GM18507 (cell line): ENCODE measurements at places on chromosomes 3 and 15.

DNA sequence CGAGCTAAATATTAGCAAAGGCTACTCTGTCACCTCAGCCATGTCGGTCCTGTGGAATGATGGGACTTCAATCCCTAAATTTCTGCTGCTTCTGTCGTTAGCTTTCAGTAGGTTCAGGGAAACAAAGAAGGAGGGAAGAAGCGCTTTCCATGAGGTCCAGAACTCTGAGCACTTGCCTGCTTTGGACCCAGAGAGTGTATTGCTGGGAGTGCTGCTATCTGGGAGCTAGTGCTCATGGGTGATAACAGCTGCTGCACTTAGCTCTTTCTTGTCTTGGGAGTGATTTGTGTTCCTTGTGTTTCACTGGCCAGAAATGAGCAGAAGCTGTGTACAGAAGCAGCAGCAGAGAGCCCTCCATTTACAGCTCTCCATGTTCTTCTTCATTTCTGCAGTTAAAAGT, 369.8 kb downstream of the DIPK2A start:
- DNase-seq = no peak

- no peak for DNase-seq
Measured at GRCh38 chr15:61668444-61668843, 391.8 kb downstream of the VPS13C start.

- no peak for DNase-seq
Measured at GRCh38 chr3:58731673-58732072, 65.1 kb upstream of the FAM3D start.

GRCh38 chr3:128270559-128271492, 117.5 kb downstream of the EEFSEC start:
- DNase-seq = no peak

GRCh38 chr3:127688416-127689265, 15.9 kb downstream of the ABTB1 start:
- DNase-seq = no peak

DNA sequence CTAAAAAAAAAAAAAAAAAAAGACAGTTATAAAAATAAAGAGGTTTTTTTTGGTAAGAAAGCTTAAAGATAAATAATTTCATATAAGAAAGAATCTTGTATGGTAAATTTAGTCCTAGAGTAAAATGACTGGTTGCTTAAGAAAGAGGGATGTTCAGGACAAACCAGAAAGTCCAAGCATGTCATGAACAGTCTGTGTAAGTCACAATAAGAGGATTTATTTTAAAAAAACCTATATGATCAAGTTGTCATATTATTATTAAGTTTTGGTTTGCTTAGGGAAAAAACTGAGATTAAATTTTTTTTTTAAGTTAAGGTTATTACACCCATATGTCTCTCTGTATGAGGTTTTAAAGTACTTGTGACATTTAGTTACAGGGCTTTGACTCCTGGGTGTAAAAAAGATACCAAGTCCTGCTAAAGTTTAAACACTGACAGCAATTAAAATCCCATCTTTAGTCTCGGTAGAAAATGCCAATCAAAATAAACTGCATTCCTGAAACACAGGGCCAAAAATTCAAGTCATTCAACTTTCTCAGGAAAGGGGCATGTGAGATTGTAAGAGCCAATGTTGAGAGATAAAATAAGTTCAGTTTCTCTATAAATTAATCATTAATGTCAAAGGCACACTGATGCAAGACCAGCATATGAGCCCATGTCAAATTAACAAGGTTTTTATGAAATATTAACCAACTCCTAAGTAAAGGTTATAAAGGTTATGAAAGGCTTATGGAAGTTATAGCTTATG, 8.5 kb upstream of the BDH1 start:
- no peak for DNase-seq

DNA sequence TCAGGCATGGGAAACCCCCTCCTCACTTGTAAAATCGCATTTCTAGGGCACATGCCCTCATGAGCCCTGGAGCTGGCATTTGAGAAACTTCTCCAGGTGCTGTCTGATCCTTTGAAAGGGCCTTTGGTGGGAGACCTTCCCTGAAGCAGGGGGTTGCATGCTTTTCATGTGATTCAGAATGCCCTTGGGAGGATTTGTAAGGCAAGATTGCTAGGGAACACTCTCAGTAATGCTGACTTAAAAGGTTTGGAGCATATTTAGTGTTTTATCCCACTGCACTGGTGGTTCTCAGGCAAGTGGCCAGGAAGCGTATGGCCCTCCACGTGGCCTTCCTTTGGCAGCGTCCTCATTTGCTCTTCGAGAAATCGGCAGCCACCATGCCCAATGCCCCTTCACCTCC, 164.1 kb downstream of the ARRDC4 start:
- DNase-seq = no peak

DNA sequence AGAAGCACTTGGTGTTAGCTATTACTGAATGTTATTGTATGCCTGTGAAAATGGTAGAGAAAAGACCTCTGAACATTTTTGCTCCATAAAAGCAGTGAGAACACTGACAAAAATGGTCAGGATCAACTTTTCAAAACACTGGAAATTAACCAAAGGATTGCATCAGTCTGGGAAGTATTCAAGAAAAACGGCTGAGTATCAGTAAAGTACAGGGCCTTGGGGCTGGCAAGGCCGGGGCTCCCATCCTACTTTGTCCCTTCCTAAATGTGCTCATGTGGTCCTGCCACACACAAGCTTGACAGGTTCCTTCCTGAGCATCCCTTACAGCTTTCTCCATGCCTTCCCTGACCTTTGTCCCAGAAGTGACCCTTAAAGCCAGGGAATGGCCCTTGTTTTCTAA, 84.0 kb downstream of the CFAP20DC start:
- DNase-seq = no peak

- no peak for DNase-seq
Measured at GRCh38 chr15:101026656-101027272, 107.6 kb downstream of the LRRK1 start.

DNA sequence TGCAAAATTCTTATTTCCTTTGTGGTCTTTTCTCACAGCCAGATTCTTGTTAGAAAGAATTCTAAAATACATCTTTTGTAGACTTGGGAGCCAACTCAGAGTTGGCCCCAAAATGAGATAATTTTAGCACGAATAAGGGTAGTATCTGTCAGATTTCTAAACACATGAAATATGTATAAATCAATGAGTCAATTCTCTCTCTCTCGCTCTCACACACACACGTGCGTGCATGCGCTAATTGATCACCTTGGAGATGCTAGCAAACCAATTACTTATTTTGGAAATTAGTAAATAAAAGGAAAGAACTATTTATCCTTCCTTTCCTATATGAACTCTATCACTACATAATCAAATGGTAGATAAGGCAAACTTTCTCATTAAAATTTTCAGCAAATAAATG, 32.9 kb upstream of the PIK3R4 start:
- no peak for DNase-seq

GRCh38 chr3:31925271-31925630, 55.8 kb downstream of the OSBPL10 start:
- no peak for DNase-seq

DNA sequence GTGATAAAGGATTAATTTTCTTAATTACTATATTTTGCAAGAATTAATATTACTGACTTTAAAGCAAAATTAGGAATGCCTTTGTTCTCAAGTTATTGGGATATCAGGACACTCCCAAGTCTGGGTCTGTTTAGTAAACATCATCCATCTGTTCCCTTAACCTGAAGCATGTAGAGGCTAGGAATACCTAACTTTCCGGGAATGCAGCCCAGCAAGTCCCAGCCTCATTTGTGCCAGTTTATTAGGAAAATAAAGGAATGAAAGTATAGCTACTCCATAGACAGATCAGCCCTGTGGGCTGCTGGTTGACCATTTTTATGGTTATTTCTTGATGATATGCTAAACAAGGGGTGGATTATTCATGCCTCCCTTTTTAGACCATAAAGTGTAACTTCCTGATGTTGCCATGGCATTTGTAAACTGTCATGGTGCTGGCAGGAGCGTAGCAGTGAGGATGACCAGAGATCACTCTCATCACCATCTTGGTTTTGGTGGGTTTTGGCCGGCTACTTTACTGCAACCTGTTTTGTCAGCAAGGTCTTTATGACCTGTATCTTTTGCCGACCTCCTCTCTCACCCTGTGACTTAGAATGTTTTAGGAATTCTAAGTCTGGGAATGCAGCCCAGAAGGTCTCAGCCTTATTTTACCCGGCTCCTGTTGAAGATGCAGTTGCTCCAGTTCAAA, 540.2 kb downstream of the NAALADL2 start:
- no peak for DNase-seq

- no peak for DNase-seq
Measured at GRCh38 chr15:61243983-61244593, 15.0 kb upstream of the RORA start.

- no peak for DNase-seq
Measured at GRCh38 chr3:51733859-51734571, 27.1 kb downstream of the GRM2 start.

DNA sequence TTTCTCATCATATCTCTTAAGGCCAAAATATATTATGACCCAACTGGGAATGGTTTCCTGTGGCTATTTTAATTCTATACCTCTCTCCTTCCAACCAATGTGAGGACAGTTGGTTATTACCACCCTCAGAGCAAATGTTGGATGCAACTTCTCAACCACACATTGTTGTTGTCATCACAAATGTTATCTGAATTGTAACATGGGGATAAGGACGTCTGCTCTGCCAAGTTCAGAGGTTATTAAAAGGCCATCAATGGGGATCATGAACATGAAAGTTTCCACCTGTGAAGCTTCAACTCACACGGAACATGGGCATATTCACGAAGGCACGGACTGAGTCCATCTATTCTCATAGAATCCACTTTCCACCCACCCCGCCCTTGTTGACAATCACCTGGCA, 46.8 kb downstream of the MB21D2 start:
- no peak for DNase-seq

DNA sequence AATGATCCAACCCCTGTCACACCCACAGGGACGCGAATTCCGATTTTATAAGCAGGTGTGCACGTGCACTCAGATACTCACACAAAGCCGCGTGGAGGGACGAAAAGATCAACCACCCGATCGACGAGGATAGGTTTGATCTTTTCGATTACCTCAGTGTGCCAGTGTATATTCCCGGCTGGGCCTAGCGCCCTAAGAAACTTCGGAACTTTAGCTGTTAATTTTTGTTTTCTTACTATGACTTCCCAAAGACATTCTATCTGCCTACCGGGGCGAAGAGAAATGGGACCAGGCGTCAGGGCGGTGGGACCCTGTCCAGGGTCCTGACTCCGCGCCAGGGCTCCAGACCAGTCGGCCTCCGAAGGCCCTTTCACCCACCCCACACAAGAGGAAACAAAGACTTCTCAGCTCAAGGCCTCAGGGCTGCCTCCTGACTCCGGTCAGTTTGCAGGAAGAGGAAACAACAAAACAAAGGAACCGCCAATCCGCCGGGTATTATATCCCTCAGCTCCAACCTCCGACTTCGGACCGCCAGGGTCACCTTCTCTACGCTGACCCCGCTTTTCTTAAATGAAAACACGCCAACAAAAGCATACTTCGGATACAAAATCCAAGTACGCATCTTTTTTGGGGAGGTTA, 6.8 kb downstream of the ONECUT1 start:
- DNase-seq = no peak

DNA sequence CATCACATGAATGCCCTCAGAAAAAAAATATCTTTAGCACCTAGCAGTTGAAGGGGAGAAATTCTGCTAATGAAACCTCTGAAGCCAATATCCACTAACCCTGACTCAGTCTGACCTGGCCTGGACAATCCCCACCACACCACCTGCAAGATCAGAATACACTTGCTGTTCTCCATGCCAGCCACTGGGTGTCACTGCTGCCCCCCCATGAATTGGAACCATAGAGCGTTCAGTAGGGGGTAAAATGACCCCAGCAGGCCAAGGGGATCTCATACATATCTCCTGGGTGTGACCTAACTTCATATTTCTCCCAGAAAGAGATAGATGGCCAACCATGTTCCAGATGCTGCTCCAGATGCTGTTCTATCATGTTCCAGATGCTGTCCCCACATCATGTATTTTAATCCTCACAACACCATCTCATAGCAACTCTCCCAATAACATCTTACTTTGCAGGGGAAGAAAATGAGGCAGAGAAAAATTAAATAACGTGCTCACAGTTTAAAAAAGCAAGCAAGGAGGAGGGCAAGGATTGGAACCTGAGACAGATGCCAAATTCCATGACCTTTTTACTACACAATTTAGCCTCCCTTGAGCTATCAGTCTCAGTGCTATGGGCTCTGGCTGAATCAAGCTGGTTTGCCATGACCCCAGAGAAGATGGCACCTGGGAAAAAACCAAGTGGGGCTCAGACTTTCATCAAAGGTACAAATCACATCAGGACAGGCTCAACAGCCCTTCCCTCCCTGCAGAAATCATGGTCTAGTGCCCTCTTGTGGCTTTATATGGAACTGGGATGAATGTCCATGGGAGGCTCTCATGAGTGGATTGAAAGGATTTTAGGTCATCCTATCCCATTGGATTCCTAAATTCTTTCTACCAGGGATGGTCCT, 12.4 kb downstream of the NTRK3 start:
- no peak for DNase-seq

DNA sequence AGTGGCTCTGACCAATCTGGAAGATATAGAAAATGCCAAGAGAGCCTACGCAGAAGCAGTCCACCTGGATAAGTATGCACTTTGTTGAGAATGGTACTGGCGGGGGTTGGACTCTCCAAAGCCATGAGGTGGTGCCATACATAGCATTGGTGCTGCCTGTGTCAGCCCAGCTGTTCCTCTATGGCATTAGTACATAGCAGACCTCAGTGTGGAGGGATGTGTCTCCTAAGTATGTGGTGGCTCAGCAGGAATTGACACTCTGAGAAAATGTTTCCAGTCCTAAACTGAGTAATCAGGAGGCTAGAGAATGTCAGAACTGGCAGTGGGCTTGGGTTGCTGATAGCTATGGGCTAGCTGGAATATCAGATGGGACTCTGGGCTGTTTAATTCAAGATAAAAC, 48.4 kb downstream of the ADPGK start:
- DNase-seq = no peak

DNA sequence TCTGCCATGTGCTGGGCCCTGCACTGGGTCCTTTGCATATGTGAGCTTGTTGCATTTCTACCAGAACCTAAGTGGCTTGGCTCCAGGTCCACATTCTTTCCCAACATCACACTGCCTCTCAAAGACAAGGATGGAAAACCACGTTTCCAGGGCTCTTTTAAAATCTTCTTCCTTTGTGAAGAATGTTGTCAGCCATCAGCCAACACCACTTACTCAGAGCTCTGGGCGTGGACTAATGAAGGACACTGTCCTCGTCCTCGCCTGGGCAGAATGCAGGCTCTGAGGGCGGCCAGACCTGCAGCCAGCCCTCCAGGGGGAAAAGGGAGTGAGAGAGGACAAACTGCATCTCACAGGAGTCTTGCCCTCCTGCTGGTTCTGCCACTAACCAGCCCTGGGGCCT, 49.7 kb downstream of the MAGEF1 start:
- DNase-seq = no peak

- DNase-seq = no peak
Measured at GRCh38 chr15:63089260-63090043, 32.2 kb upstream of the LACTB start.

- DNase-seq = no peak
Measured at GRCh38 chr15:39188930-39189329, 391.9 kb upstream of the THBS1 start.

- DNase-seq = no peak
Measured at GRCh38 chr3:184523825-184524615, 37.6 kb upstream of the EPHB3 start.
